ENCODE measurements at places on chromosomes 12 and 14. TPM values are rescaled to one million over a fixed set of nuclear protein-coding genes. Genes with fewer than 3 reads are reported as not detected.

- no peak for DNase-seq
Measured at GRCh38 chr12:95325501-95325900, 107.9 kb downstream of the VEZT start.

The GLIPR1L2 gene
- total RNA-seq, result not detected

- peak; percentile 56 for DNase-seq
Measured at GRCh38 chr14:69002069-69002468, 23.0 kb upstream of the ACTN1 start.

DNA sequence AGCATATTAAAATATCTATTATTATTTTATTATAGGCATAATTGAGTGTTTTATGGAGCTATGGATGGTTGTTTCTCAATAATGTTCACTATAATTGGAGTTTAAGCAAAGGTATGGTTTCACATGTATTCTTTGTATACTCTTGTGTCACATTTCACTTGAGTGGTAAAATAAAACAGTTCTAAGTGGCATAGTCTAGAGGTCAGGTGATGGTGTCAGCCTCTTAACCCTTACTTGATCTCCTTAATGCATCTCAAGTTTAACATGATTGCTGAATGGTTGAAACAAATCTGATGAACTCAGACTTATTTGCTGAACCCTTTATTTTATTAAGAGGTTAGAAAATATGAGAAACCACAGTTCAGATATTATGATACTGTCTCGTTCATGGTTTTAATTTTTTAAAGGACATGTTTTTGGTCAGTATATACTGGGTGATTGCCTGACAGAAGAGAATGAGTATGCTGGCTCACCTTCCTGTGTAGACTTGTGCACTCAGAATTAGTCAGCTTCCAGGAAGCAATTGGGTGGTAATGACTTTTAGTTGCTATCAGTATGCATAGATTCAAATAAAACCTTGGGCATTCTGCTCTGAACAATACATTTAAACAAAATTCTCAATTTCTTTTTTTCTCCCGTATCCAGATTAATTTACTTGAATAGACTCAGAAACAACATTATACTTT, 464.6 kb downstream of the PCNX1 start:
- peak; percentile 54 for DNase-seq

GRCh38 chr12:69096669-69097335, 142.6 kb upstream of the CPSF6 start:
- DNase-seq, result no peak

DNA sequence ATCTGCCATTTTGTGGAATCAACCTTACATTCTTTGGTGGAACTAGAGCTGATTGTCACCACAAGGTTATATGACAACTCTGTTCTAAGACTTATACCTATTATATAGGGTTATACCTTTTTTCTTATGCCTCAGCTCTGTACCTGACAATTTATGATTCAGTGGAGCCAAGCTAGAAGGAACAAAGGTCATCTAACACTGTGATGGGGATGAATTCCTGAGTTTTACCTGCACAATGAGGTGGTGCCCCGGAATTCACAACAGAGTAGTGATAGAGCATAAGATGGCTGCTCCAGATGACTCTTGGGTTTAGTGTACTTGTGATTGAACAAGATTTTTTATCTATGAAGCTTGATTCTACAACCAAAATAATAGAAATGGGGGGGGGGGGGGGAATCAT, 207.3 kb downstream of the PCNX1 start:
- no peak for DNase-seq

GRCh38 chr12:80810874-80811273, 94.2 kb downstream of the MYF5 start:
- no peak for DNase-seq

The OR11H7 gene
- total RNA-seq, result not detected

DNA sequence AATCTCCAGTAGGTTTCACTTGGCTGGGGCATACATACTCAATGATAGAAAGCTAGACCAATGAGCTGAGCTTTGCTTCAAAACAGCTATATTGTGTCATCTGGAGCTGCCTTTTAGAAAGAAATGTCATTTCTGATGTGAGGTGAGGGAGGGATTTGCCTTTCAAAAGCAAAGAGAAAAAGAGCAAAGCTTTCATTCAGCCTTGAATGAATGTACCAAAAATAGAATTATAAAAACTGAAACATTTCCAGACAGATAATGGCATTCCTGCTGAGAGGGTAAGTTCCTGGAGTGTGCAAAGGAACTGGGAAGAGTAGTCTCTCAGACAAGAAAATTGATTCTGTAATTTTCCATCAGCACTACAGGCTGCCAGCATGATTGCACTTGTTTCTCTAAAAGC, 710.0 kb downstream of the LRFN5 start:
- DNase-seq, result no peak

The ADAM21 gene
- total RNA-seq, result not detected

The CAPZA3 gene
- 1.8 TPM for total RNA-seq

GRCh38 chr12:9793779-9794395, 33.2 kb upstream of the CD69 start:
- DNase-seq, result no peak

The LPAR5 gene
- 33.0 TPM for total RNA-seq

- no peak for DNase-seq
Measured at GRCh38 chr14:103243764-103244737, 90.0 kb upstream of the EIF5 start.

- peak; percentile 90 for DNase-seq
Measured at GRCh38 chr12:121799842-121800693, 3.7 kb upstream of the SETD1B start.

GRCh38 chr14:74077401-74077800, 6.9 kb downstream of the ALDH6A1 start:
- DNase-seq, result no peak

DNA sequence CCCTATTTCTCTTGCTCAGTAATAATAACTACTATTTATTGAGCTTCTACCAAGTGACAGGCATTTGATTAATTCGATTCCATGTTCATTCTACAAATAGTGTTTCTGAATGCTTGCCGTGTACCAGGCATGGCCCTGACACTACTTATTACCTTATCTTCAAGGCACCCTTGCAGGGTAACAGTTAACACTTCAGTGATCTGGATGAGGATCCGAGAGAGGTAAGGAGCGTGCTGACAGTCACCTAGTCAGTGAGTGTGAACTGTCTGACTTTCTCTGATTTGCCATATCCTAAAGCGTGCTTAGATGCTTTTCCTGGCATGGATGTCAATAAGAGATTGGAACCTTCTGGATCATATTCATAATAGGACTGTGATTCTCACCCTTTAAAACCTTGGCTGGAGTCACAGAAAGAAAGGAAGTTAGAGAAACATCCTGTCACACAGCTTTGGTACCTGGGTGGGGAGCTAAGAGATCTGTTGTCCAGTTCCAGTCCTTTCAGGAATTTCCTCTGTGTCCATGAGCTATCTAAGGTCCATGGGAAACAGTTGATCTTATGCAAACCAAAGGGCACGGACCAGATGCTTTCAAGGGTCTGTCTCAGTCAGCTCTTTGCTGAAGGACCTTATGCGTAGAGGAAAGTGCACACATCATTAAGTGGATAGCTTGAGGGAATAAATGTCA, 54.8 kb downstream of the PPFIBP1 start:
- no peak for DNase-seq

DNA sequence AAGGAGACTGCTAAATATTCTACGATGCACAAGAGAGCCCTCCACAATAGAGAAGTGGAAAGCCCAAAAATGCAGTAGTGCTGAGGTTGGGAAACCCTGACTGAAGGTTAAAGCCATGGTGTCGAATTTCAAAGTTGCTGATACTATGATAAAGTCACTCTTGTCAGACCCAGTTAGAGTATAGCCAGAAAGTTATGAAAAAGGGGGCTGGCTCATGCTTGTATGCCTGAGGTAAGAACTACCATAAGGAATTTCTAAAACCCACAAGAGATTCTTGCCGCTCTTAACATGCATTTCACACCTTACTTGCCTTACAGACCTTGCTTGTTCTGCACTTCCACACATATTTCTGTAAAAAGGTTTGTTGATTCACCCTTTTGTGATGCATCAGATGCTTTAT, 184.6 kb downstream of the SLC6A15 start:
- peak; percentile 6 for DNase-seq

The NTS gene
- not detected for total RNA-seq

The MYF6 gene
- total RNA-seq, result not detected

The WSCD2 gene
- 2.2 TPM for total RNA-seq

DNA sequence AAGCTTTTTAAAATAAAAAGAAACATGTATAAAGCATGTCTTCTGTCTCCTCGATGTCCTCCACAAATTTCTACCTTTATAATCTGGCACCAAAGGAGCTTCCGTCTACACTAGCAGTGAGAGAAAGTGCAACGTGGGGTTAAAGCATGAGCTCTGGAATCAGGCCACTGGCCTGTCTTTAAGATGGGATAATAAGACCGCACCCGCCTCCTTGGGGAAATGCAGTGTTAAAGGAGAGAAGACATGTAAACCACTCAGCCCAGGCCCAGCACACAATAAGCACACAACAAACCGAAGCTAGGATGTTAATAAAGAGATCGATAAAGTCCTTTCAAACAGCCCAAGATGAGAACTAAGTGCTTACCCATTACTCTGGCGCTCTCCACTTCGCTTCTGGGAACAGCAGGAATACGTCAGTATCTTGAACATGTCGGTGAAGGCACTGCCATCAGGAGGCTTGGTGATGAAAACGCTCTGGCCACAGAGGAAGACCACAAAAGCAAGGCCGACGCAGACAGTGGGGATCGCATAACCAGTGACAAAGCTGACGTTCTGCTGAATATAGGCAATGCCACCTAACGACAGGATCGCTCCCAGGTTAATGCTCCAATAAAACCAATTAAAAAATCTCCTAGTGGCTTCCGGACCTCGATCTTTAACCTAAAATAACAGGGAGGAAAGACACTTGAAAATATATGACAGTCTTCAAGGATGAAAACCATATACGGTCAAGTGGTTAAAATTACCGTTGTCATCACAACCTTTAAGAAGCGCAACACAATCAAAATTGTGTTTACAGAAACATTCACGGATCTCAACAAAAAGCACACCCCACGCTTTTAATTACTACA, 9.1 kb downstream of the SLC15A4 start:
- no peak for DNase-seq

The AQP2 gene
- total RNA-seq, result not detected

DNA sequence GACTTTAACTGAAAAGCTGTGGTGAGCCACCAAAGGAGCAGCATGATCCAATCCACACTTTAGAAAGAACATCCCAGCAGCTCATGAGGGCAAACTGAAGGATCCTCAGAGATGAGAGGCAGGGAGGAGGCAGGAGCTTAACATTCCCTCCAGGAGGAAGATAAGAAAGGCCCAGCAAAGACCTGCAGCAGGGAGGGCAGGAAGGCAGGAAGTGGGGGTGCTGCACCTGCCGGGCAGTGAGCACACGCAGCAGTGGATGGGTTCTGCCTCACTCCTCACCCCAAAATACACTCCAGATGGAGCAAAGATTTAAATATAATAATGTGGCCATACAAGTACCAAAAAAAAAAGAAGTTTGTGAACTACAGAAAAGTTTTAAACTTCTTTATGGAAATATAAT, 48.4 kb downstream of the GCH1 start:
- no peak for DNase-seq

DNA sequence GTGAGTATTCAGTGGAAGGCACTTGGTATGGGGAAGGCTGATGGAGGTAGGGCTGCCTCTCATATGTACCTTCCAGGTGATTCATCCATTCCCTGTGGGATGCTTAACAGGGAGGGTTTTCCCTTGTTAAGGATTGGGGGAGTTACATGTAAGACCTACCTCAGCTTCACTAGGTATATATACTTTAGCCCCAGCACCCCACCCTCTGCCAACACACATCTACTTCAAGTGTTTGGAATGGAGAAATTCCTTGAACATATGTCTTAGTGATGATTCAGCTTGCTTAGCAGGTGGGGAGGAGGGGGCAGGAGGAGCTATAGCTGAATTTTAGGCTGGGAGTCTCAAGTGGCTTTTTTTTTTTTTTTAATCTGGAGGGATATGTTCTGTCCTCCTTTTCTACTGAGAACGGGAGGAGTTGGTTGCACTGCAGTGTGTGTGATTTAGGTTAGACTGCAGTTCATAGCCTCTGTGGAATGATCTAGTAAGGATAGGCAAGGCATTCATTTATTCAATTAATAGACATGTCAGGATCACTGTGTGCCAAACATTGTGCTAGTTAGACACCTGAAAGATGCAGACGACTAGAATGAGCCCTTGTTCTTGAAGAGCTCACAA, 1.7 kb downstream of the PIP4K2C start:
- DNase-seq, result no peak

DNA sequence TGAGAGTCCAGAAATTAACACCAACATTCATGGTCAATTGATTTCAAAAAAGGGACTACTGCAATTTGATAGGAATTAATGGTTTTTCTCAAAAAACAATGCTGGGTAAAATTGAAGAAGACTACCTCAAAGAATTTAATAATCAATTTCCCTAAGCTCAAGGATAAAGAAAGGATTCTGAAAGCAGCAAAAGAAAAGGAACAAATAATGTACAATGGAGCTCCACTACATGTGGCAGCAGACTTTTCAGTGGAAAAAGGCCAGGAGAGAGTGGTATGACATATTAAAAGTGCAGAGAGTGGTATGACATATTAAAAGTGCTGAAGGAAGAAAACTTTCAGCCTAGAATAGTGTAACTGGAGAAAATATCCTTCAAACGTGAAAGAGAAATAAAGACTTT, 15.6 kb upstream of the TAS2R43 start:
- DNase-seq, result no peak

- no peak for DNase-seq
Measured at GRCh38 chr12:122934722-122935121, 31.5 kb downstream of the ABCB9 start.

The OVCH1 gene
- not detected for total RNA-seq

The MUCL1 gene
- total RNA-seq, result not detected

- DNase-seq, result no peak
Measured at GRCh38 chr14:97517566-97518234, 720.5 kb downstream of the VRK1 start.

The TPH2 gene
- total RNA-seq, result not detected

DNA sequence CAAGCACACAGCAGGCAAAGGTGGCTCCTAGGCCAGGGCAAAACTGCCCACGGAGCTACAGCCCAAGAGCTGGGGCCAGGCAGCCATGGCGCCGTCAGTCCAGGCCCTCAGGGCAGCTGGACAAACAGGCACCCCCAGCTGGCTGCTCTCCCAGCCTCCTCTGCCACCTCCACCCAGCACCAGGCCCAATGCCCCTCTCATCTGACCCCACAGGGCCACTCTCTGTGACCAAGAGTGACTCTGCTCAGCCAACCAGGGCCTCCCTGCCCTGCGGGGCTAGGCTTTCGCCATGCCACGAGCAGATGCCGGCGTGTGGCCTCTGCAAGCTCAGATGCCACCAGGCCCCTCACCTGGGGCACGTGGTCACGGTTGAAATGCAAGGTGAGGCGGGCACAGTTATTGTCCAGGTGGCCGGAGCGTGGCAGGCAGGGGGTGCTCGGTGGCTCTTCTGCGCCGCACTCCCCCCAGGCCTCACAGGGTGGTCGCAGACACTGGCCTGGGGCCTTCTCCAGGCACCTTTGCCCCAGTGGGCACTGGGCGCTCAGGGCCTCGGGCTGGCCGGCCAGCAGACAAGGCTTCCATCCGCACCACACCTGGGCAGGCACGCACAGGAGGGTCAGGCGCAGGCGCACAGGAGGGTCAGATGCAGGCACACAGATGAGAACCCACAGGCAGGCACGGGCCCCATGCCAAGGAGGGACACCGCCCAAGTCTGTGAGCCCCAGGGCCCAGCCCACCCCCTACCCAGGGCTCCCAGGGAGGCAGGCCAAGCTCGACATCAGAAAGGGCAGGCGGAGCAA, 23.0 kb downstream of the JAG2 start:
- DNase-seq, result no peak

GRCh38 chr12:38515912-38516311, 199.3 kb downstream of the ALG10B start:
- no peak for DNase-seq
